Testis (tissue), 5 donors: ENCODE measurements at places on chromosomes 2 and 18. TPM values are rescaled to one million over a fixed set of nuclear protein-coding genes. Genes with fewer than 3 reads are reported as not detected.

DNA sequence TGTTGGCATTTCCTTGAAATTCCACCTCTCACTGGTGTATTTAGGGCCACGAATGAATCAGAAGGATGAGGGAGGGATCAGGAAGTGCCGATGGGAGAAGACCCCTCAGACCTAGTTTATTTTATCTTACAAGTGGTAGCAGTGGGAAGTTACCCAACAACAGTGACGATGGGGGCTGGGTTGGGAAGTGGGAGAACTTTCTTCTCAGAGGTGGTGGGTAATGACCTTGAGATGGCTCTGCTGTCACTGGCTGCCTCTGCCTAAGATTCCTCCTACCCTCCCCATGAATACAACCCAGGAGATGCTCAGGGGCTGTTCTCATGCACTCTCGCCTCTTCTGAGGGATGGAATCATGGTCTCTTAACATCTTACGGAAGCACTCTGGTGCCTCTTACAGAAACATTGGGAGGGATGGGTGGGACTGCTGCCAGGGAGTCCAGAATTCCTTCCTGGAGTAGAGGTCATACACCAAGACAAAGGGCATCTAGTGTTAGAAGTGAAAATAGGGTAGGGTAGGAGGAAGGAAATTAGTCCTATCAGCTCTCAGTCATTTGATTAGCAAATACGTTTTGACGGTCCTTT lies 58.5 kb upstream of the TXNDC2 start:
- H3K36me3 ChIP-seq, result no peaks in the 10 kb centered on the region
- H3K4me3 ChIP-seq, result no peak overlapping the region
- no peak for DNase-seq
- H3K4me1 ChIP-seq, result peaks cover 22% of the 10 kb centered on the region

GRCh38 chr2:226564667-226565066 lies 235.0 kb downstream of the IRS1 start:
- H3K27me3 ChIP-seq, result no peaks in the 10 kb centered on the region
- H3K4me3 ChIP-seq, result no peak overlapping the region
- no peaks in the 10 kb centered on the region for H3K36me3 ChIP-seq
- no peak overlapping the region for H3K27ac ChIP-seq
- no peak for DNase-seq
- no peaks in the 10 kb centered on the region for H3K4me1 ChIP-seq

GRCh38 chr2:23100406-23100805 lies 284.6 kb upstream of the KLHL29 start:
- no peak overlapping the region for H3K4me3 ChIP-seq
- no peaks in the 10 kb centered on the region for H3K27me3 ChIP-seq
- DNase-seq, result no peak
- H3K27ac ChIP-seq, result no peak overlapping the region
- no peaks in the 10 kb centered on the region for H3K36me3 ChIP-seq

- H3K4me3 ChIP-seq, result no peak overlapping the region
- no peaks in the 10 kb centered on the region for H3K36me3 ChIP-seq
- no peak for DNase-seq
- H3K27me3 ChIP-seq, result no peaks in the 10 kb centered on the region
Measured at GRCh38 chr2:157559061-157559460, 69.6 kb downstream of the ACVR1C start.

- peaks cover 22% of the 10 kb centered on the region for H3K4me1 ChIP-seq
- H3K36me3 ChIP-seq, result no peaks in the 10 kb centered on the region
- H3K27ac ChIP-seq, result peak overlapping the region; percentile 18
- DNase-seq, result no peak
- H3K27me3 ChIP-seq, result no peaks in the 10 kb centered on the region
Measured at GRCh38 chr2:215460682-215461382, 25.0 kb upstream of the FN1 start.

DNA sequence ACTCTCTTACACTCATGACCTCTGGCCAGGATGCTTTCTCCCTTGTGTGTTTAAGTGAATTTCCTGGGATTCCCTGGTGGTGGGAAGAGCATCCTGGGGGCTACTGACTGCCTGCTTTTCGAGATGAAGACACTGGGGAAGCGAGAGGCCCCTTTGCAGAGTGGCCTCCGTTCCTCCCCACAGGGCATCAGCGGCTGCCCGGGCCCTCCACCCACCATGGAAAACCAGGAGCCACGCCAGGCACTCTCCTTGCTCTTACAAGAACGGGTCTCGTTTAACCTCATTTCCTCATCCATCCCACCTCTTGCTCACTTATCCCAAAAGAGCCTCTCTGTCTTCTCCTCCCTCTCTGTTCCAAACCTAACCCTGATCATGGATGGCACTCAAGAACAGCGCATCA lies 17.8 kb downstream of the CHST10 start:
- no peak for DNase-seq
- H3K36me3 ChIP-seq, result no peaks in the 10 kb centered on the region
- no peak overlapping the region for H3K4me3 ChIP-seq
- H3K27me3 ChIP-seq, result no peaks in the 10 kb centered on the region
- H3K27ac ChIP-seq, result no peak overlapping the region
- H3K4me1 ChIP-seq, result no peaks in the 10 kb centered on the region

GRCh38 chr2:53498210-53498609 lies 269.4 kb upstream of the CHAC2 start:
- H3K4me1 ChIP-seq, result no peaks in the 10 kb centered on the region
- no peaks in the 10 kb centered on the region for H3K36me3 ChIP-seq
- no peak for DNase-seq
- no peaks in the 10 kb centered on the region for H3K27me3 ChIP-seq
- H3K27ac ChIP-seq, result no peak overlapping the region
- H3K4me3 ChIP-seq, result no peak overlapping the region

DNA sequence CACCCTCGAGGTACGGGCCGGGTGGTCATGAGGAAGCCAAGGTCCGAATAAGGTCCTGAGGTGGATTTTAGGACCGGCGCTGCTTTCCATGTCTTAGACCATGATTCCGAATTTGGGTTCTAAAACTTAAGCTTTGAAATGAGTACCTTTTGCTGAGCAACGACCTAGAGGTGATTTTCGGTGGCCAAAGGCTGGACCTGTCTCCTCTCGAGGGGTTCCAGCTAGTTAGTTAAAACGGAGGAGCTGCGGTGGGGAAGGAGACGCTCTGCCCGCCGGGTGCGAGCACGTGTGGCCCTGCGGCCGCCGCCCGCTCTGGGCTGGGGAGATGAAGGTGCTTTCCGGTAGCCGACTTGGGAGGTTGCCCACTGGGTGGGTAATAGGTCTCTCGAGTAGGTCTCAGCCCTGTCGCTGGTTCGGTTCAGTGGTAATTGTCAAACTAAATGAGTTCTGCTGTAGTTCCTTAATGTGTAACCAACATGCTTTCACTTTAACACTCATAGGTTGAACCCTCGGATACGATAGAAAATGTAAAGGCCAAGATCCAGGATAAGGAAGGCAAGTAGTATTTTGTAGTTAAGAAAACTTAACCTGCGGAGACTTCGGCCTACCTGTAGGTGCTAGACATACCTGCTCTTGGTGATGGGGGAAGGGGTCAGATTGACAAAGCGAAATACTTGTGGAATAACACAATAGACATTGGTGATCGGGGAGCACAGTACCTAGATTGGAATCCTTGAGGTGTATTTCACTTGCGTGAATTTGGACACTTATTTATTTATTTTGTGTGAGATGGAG lies 572 bp downstream of the RPS27A start:
- peaks cover 11% of the 10 kb centered on the region for H3K4me1 ChIP-seq
- DNase-seq, result peak; percentile 42
- peak overlapping the region; percentile 95 for H3K4me3 ChIP-seq

DNA sequence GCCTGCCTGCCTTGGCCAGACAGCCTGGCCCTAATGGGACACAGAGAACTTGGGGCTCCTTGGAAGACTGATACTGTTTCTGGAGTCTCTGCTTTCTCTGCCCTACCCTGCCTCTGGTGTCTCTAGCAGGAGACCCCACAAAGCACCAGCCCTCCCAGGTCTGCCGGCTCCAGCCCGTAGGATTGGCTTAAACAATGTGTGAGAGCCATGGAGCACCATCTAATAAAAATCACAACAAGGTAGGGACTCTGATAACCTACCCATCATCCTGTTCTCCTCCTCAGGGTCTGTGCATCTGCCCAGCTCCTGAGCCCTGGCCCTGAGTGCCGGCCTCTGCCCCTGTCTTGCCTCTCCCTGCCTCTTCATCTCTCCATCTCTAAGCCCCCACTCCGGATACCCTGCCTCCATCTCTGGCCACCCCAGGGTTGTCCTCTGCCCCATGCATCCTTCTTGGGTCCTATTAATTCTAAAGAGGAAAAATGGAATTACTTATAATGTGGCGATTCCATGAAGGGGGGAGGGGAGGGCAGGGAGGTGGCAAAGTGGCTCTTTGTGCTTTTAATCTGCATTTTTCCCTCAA lies 1.2 kb upstream of the ECEL1 start:
- peaks cover 4% of the 10 kb centered on the region for H3K4me1 ChIP-seq
- no peak overlapping the region for H3K27ac ChIP-seq
- no peaks in the 10 kb centered on the region for H3K36me3 ChIP-seq

DNA sequence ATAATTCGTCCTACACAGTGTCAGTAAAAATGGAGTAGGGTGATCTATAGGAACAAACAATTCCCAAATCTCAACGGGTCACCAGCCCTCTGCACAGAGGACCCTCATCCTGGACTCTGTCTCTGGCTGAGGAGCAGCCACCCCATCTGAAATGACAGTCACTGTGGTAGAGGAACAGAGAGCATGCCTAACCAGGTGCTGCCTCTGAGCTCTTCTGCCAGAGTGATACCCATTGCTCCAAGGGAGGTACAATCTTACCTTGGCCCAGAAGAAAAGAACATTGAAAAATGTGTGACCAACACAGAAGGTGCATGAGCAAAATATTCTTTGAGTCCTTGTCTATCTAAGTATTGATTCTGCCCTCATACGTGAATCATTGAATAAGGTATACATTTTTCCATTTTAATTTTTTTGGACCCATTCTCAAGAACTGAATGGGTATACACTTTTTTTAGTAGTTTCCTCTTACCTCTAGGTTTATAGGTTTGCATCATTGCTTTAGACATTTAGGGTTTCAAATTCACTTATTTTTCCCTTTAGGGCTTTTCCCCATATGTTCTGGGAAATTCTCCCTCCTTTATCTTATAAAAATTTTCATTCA lies 8.7 kb downstream of the SP140 start:
- no peak overlapping the region for H3K27ac ChIP-seq
- H3K27me3 ChIP-seq, result no peaks in the 10 kb centered on the region
- H3K36me3 ChIP-seq, result no peaks in the 10 kb centered on the region
- no peaks in the 10 kb centered on the region for H3K4me1 ChIP-seq

- no peaks in the 10 kb centered on the region for H3K27me3 ChIP-seq
- H3K27ac ChIP-seq, result peak overlapping the region; percentile 59
- no peak overlapping the region for H3K4me3 ChIP-seq
- no peaks in the 10 kb centered on the region for H3K36me3 ChIP-seq
- H3K4me1 ChIP-seq, result peaks cover 12% of the 10 kb centered on the region
- peak; percentile 93 for DNase-seq
Measured at GRCh38 chr2:221103930-221104329, 468.2 kb downstream of the EPHA4 start.

- H3K4me1 ChIP-seq, result peaks cover 13% of the 10 kb centered on the region
- no peaks in the 10 kb centered on the region for H3K36me3 ChIP-seq
- H3K27me3 ChIP-seq, result no peaks in the 10 kb centered on the region
- H3K27ac ChIP-seq, result peak overlapping the region; percentile 83
- peak; percentile 63 for DNase-seq
Measured at GRCh38 chr2:120344214-120344975, 1.5 kb upstream of the INHBB start.

- no peak overlapping the region for H3K27ac ChIP-seq
- no peaks in the 10 kb centered on the region for H3K36me3 ChIP-seq
- DNase-seq, result no peak
- H3K4me1 ChIP-seq, result no peaks in the 10 kb centered on the region
- no peaks in the 10 kb centered on the region for H3K27me3 ChIP-seq
Measured at GRCh38 chr2:197884252-197884651, 79.9 kb downstream of the PLCL1 start.

DNA sequence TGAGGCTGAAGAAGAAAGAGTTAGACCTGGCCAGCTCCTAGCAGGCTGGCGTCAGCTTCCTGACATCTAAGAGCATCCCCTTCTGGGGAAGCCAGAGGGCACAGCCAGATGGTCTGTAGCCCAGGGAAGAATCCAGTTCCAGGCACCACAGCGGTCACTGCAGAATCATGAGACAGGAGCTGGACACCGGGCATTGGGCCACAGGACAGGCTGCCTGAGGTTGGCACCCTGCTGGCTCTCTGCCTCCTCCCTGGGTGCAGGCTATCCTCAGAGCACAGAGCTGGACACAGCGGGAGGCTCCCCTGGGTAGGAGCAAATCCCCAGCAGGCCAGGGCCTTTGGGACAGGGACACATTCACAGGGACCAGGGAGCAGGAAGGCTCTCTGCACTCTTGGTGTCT lies 19.8 kb upstream of the ATOH8 start:
- no peak overlapping the region for H3K4me3 ChIP-seq
- no peak for DNase-seq
- H3K27me3 ChIP-seq, result no peaks in the 10 kb centered on the region
- no peak overlapping the region for H3K27ac ChIP-seq

DNA sequence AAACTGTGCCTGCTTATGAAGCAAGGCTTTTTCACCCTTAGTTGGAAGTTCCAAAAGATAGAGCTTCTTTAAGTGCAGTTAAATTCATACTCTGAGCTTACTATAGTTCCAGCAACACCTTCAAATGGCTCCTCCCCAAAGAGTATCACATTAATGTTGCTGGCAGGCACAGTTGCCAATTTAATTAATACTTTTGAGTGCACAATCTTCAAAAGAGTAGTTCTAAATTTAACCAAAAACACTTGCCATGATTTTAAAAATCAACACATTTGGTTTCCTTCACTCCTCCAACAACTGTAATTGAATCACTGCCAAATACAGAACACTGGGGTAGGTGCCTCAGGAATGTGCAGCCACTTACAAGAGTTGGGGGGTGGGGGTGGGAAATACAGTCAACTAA lies 150.6 kb upstream of the UBE2E3 start:
- no peak overlapping the region for H3K27ac ChIP-seq
- no peaks in the 10 kb centered on the region for H3K27me3 ChIP-seq
- no peak overlapping the region for H3K4me3 ChIP-seq
- H3K36me3 ChIP-seq, result no peaks in the 10 kb centered on the region

- H3K4me1 ChIP-seq, result no peaks in the 10 kb centered on the region
- no peaks in the 10 kb centered on the region for H3K27me3 ChIP-seq
- H3K27ac ChIP-seq, result no peak overlapping the region
Measured at GRCh38 chr2:174835797-174836255, 71.6 kb upstream of the CHRNA1 start.

The CHRNA1 gene
- 0.25 TPM for total RNA-seq

The EFHD1 gene
- 22.9 TPM for total RNA-seq

The STAT4 gene
- total RNA-seq, result 36.4 TPM

The SCN2A gene
- total RNA-seq, result 1.5 TPM

The PLGLB2 gene
- total RNA-seq, result 1.7 TPM
